ENCODE measurements at places on chromosomes 3 and 15. TPM values are rescaled to one million over a fixed set of nuclear protein-coding genes. Genes with fewer than 3 reads are reported as not detected.

- DNase-seq, result no peak
- no peaks in the 10 kb centered on the region for H3K36me3 ChIP-seq
- H3K4me3 ChIP-seq, result no peak overlapping the region
- H3K27ac ChIP-seq, result no peak overlapping the region
Measured at GRCh38 chr3:196604548-196604947, 34.9 kb upstream of the NRROS start.

GRCh38 chr3:10268930-10269329 is 20.7 kb downstream of the TATDN2 start:
- H3K4me1 ChIP-seq, result peaks cover 22% of the 10 kb centered on the region
- H3K27me3 ChIP-seq, result no peaks in the 10 kb centered on the region
- no peak overlapping the region for H3K27ac ChIP-seq
- H3K4me3 ChIP-seq, result no peak overlapping the region
- H3K36me3 ChIP-seq, result peaks cover 23% of the 10 kb centered on the region

DNA sequence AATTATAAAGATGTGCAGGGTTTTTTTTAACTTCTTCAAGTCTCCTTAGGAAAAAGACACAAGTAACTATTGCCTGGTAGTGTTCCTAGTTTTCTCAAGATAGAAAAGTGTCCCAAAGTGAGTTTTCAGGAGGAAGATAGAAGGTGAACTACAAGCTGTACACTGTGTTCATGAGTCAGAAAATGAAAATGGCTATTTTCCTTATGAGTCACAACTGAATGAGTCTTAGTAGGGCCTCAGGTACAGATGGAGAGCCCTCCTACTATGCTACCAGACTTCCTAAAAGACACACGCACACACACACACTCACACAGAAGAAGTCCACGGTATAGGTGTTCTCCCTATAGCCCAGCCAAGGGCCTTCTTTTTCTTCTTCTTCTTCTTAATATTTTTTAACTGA is 3.1 kb downstream of the MYO1E start:
- DNase-seq, result no peak
- H3K4me3 ChIP-seq, result no peak overlapping the region
- peaks cover 58% of the 10 kb centered on the region for H3K4me1 ChIP-seq
- no peak overlapping the region for H3K27ac ChIP-seq
- no peaks in the 10 kb centered on the region for H3K27me3 ChIP-seq

DNA sequence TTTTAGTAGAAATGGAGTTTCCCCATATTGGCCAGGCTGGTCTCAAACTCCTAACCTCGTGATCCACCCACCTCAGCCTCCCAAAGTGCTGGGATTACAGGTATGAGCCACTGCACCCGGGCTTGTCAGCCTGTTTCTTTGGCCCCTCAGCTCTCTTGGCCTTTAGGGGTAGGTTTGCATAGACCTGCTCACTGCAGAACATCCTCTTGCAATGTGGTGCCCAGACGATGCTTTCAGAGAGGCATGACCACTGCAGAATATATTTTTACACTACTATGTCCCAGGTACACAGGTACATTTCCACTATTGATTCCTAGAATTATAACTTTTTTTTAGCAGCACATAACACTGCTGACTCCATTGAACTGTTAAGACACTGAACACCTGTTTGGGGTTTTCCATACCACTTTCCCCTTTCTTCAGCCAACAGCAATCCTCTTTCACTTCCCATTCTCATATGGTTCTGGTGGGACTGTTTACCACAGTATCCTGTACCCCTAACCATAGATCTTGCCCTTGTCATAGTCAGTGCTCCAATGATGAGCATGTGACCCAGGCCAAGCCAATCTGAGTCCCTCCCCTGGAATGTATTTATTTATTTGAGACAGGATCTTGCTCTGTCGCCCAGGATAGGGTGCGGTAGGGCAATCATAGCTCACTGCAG is 21.1 kb downstream of the CCDC32 start:
- no peaks in the 10 kb centered on the region for H3K4me1 ChIP-seq
- no peak overlapping the region for H3K27ac ChIP-seq
- no peak overlapping the region for H3K4me3 ChIP-seq
- no peaks in the 10 kb centered on the region for H3K27me3 ChIP-seq
- DNase-seq, result no peak

DNA sequence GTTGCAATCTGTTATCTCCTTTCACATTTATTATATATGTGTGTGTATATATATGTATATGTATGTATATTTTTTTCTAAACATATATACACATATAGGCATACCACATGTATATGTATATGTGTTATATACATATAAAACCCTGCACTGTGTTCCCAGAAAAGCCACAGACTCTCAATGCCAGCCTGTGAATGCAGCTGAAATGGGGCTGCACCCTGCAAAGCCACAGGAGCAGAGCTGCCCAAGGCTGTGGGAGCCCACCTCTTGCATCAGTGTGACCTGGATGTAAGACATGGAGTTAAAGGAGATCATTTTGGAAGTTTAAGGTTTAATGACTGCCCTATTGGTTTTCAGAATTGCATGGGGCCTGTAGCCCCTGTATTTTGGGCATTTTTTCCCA is 762.3 kb upstream of the ARPP21 start:
- H3K27me3 ChIP-seq, result peaks cover 11% of the 10 kb centered on the region
- no peak for DNase-seq
- peaks cover 4% of the 10 kb centered on the region for H3K4me1 ChIP-seq

DNA sequence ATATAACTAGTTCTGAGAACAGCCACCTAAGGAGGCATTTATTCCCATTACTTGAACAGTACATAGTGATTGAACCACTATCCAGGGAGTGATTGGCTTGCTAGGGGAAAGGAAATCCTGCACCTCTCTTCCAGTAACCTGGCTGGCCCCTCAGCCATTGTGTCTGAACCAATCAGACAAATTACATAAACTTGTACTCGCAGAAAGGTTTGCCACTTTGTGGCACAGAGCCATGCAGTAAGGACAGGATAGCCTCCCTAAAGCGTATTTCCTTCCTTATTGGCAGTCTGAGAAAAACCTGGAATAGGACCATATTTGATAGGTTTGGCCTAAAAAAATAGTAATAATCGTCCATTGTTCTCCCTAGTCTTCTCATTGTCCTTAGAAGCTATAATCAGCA is 19.0 kb downstream of the CMSS1 start:
- no peak overlapping the region for H3K27ac ChIP-seq
- peaks cover 13% of the 10 kb centered on the region for H3K4me1 ChIP-seq
- DNase-seq, result no peak
- no peaks in the 10 kb centered on the region for H3K27me3 ChIP-seq
- no peaks in the 10 kb centered on the region for H3K36me3 ChIP-seq

DNA sequence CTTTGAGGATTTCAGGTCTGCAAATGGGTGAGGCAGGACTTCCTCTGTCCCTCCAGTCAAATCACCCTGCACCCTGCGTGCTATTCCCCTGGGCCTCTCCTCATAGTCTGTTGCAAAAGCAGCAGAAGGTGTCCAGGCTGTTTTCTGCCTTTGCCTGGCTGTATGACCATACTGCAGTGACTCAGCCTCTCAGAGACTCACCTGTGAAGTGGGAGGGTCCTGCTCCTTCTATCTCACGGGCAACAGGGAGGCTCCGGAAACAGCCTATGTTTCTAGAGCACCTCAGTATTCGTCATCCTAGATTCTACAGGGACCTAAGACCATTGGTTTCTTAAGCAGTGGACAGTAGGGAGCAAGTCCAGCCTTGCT is 216.4 kb downstream of the TLE3 start:
- H3K36me3 ChIP-seq, result peaks cover 4% of the 10 kb centered on the region
- no peak overlapping the region for H3K4me3 ChIP-seq
- H3K4me1 ChIP-seq, result no peaks in the 10 kb centered on the region
- DNase-seq, result no peak

DNA sequence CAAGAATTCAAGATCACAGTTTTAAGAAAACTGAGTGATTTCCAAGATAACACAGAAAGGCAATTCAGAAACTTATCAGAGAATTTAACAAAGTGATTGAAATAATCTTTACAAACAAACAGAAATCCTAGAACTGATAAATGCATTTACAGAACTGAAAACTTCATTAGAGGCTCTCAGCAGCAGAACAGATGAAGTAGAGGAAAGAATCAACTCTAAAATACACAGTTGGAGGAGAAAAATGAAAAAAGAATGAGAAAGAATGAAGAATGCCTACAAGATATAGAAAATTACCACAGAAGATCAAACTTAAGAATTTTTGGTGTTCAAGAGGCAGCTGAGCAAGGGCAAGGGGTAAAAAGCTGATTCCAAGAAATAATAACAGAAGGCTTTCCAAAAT is 168.8 kb downstream of the POLR2M start:
- DNase-seq, result no peak
- H3K4me3 ChIP-seq, result no peak overlapping the region
- H3K27me3 ChIP-seq, result no peaks in the 10 kb centered on the region
- no peak overlapping the region for H3K27ac ChIP-seq

GRCh38 chr15:57667171-57667849 is 39.2 kb upstream of the POLR2M start:
- peak overlapping the region; percentile 29 for H3K4me3 ChIP-seq
- H3K4me1 ChIP-seq, result peaks cover 27% of the 10 kb centered on the region
- no peak for DNase-seq
- H3K27me3 ChIP-seq, result no peaks in the 10 kb centered on the region
- H3K36me3 ChIP-seq, result no peaks in the 10 kb centered on the region

DNA sequence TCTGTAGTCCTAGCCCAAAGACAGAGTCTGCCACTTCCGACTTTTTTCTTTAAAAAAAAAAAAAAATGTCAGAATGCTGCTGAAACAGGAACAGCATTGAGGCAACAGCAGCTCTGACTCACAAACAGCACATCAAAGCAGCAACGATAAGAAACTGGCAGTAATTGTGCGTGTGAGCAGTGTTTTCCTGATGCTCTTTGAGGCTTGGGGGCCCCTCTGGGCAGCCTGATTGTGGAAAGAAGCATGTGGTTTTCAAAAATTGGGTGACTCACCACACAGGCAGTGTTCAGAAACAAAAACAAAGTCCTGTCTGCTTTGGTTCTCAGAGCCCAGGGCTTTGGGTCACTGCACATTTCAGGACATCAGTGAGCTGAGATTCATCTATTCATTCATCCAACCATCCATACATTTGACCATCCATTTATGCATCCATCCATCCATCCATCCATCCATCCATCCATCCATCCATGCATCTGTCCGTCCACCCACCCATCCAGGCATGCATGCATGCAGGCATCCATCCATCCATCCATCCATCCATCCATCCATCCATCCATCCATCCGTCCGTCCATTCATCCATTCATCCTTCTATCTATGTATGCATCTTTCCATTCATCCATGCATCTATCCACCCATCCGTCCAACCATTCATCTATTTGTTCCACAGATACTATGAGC is 308.4 kb downstream of the RPLP1 start:
- peaks cover 26% of the 10 kb centered on the region for H3K4me1 ChIP-seq
- DNase-seq, result no peak
- H3K4me3 ChIP-seq, result no peak overlapping the region

GRCh38 chr3:115982629-115983028 is 359.3 kb downstream of the GAP43 start:
- no peaks in the 10 kb centered on the region for H3K27me3 ChIP-seq
- DNase-seq, result no peak
- no peaks in the 10 kb centered on the region for H3K36me3 ChIP-seq

DNA sequence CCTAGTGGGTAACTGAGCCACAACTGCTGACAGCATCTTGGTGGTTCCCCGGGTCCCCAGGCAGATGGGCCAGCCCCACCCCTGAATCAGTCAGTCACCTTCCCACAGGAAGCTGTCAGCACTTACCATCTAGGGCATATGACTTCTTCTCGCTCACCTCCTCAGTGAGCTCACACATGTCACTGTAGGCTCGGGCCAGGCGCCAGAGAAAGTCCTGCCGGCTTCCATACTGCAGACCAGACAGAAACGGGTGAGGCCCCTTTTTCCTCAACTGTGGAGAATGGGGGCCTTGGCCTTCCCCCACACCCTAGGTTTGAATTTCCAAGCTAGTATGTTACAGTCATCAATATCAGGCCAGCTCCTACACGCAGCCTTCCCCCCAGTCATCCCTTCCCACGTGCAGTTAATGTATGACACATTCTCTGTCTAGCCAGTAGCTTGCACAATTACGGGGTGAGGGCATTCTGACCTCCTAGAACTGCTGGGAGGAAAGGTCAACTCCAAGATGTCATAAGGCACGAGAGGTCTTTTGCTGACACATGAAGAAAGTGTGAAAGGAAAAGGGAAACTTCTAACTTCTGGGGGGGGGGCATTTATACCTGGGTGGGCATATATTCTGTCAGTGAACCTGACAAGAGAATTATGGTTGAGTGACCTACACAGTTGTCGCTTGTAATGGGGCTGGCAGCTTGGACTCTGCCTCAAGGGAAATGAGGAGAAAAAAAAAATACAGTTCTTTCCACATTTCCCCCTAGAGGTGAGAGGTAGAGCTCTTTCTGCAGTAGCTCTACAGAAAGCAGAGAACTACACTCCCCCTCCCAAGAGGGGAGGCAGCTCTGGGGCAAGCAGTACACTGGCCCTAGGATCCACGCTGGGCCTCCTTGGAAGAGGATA is 10.9 kb downstream of the RMDN3 start:
- peak overlapping the region; percentile 45 for H3K27ac ChIP-seq
- DNase-seq, result no peak
- peaks cover 16% of the 10 kb centered on the region for H3K36me3 ChIP-seq

- no peak for DNase-seq
- no peaks in the 10 kb centered on the region for H3K36me3 ChIP-seq
- H3K4me3 ChIP-seq, result no peak overlapping the region
Measured at GRCh38 chr3:173708191-173708590, 310.6 kb downstream of the NLGN1 start.

DNA sequence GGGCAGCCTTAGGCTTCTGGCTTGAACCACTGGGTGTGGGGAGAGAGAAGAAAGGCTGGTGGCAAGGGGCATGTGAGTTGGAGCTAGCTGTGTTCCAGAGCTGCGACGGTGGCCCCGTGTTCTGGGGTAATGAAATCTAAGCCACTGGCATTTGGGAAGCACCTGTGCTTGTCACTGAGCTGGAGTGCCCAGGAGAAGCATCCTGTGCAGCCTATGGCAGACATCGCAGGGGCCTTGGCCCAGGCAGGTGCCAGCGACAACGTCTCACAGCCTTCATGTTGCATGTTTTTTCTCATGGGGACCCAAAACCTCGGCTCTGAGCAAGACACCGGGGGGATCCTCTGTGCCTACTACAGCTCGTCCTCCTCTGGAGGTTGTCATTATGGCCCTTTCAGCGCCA is 91.1 kb upstream of the PLXNA1 start:
- H3K27me3 ChIP-seq, result no peaks in the 10 kb centered on the region
- no peak for DNase-seq
- H3K4me3 ChIP-seq, result no peak overlapping the region
- H3K27ac ChIP-seq, result no peak overlapping the region

DNA sequence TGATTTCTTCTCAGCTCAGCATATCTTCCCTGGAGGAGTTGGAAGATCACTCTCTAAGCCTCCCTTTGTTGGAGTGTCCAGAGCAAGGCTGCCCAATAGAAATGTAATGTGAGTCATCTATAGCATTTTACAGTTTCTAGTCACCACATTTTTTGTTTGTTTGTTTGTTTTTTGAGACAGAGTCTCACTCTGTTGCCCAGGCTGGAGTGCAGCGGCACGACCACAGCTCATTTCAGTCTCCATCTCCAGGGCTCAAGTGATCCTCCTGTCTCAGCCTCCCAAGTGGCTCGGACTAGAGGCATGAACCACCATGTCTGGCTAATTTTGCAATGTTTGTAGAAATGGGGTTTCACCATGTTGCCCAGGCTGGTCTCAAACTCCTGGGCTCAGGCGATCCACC is 21.3 kb downstream of the KLHL6 start:
- no peak overlapping the region for H3K4me3 ChIP-seq
- H3K4me1 ChIP-seq, result peaks cover 44% of the 10 kb centered on the region
- H3K27me3 ChIP-seq, result no peaks in the 10 kb centered on the region
- no peak overlapping the region for H3K27ac ChIP-seq
- no peak for DNase-seq

Gene FRMD5
- 1.5 TPM for total RNA-seq

Gene PTPN9
- 33.2 TPM for total RNA-seq

Gene PLSCR5
- not detected for total RNA-seq

Gene THBS1
- 2,311 TPM for total RNA-seq

Gene C3orf49
- total RNA-seq, result not detected

Gene SLC22A13
- total RNA-seq, result 0.97 TPM

Gene FEZF2
- total RNA-seq, result not detected

Gene FETUB
- total RNA-seq, result not detected
